Activated T-cell treated with anti-CD3 and anti-CD28 coated beads for 4 hours (primary cell): ENCODE measurements at places on chromosomes 6 and 20.

DNA sequence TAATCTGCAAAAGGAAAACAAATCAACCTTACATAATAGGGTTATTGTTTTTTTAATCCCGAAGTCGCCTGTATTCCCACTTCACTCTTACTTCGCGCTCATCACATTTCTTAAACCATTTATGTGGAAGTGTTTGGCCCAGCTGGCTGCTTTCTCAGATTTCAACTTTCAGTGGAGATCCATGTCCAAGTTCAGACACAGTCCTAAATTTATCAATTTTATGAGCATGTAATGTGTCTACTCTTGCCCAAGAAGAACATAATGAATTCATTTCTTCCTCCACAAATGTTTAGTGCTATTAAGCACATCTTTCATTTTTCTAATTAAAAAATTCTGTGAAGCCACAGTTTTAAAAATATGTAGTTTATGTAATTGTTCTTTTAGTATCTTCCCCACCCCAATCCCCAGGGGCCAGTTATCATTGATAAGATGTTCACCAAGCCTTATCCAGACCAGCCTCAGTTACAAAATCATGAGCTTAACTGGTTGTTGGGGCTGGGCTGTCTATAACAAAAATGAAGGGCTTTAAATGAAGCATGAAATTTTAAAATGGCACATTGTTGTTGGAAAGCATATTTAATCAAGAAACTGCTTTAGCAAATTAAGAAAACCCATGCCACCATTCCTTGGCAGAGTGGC lies 151.7 kb downstream of the UST start:
- no peak for DNase-seq

GRCh38 chr6:53066077-53066417 lies 843 bp downstream of the FBXO9 start:
- DNase-seq, result peak; percentile 4

DNA sequence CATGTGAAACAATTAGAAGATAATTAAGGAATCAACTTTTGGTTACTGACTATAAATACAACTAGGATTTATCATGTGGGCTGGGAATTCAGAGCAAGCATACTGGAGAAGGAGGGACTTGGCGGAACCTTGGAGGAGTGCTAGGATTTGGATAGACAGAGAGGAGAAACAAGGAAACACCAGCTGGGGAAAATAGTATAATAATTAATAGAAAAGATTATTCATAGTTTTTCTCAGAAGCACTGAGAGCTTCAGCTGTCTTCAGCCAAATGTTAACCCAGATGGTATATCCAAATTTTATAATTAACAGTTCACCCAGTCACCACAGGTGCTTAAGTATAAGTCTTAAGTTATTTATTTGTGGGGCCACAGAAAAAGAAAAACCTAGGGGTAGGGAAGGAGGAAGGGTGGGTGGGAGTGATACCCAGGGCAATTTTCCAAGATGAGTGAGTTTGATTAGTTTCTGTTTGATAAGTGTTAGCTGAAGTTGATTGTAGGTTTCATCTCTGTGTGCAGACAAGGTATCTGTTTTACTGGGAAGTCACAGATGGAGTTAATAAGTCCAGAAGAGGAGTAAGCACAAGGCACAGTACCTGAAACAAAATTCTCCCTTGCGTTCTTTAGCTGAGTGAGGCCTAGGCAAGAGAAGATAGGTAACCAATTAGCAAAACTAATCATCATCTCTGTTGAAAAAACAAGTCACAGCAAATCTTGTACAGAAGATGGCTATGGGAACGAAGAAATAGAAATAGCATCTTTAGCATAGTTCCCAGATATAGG lies 175.5 kb downstream of the TFAP2B start:
- DNase-seq, result no peak

DNA sequence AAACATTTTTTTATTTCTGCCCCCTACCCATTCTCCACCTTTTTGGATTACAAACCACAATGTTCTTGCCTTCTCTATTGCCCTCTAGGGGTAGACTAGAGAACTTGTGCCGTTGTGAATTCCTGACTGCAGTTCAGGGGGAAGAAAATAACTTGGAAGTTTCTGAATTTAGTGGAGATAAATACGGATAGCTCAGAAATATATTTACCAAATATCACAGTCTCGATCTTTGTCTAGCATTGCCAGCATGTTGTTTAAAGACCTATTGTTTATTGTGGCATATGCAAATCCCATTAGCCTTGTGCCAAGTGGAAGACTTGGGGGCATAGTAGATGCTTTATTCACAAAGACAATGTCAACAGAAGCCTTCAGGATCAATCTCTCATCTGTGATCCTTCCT lies 154.1 kb upstream of the MMS22L start:
- DNase-seq, result no peak

DNA sequence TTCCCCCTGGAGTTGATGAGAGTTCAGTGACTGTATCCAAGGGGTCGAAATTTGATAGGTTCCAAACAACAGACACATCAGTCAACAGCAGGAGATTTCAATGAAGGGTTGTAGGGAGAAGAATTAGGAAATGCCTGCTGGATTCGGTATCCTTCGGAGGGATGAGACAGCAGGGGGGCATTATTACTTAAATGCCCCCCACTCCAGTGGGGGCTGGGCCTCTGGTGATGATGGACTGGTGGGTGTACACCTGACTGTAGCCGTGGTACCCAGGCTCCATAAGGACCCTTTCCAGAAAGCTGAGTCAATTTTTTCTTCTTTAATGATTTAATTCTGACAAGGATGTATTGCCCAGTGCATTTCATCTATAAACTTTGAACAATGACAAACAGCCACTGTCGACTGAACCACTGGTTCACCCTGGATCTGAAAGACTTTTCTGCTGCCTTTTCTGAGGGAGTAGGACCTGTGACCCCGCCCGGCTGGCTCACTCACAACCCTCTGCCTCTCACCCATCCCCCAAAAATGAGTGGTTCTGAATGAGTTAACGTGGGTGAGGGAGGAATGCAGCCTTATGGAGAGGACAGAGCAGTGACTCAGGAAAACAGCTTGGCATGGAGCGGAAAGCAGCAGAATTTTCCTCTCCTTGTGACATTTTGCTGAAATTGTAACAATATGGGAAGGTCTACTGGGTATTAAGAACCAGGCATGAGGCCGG lies 41.0 kb downstream of the ZMYND8 start:
- DNase-seq, result no peak

DNA sequence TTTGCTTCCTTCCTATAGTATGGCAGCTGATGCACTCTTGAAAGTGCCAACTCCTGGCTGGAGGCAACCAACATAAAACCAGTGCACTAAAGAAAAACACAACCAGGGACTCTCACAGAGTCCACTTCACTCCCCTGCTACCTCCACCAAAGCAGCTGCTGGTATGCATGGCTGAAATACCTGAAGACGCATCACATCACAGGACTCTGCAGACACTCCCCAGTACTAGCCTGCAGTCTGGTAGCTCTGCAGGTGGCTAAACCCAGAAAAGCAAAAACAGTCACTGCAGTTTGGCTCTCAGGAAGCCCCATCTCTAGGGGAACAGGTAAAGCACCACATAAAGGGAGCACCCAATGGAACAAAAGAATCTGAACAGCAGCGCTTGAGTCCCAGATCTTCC lies 473.0 kb upstream of the SPTLC3 start:
- no peak for DNase-seq

DNA sequence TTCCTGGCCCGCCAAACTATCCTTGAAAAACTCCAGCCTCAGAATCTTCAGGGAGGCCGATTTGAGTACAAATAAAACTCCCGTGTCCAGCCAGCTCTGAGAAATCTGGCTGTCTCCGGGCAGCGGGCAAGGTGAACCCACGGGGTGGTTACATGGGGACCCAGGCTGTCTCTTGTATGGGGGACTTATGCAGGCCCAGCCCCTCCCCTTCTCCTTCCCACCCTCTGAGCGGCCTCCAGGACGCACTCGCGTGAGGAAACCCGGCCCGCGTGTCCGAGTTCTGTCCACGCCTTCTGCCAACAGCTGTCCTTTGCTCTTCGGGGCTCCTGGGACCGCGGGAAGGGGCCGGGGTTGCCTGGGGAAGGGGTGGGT lies 36.3 kb upstream of the BLCAP start:
- no peak for DNase-seq

DNA sequence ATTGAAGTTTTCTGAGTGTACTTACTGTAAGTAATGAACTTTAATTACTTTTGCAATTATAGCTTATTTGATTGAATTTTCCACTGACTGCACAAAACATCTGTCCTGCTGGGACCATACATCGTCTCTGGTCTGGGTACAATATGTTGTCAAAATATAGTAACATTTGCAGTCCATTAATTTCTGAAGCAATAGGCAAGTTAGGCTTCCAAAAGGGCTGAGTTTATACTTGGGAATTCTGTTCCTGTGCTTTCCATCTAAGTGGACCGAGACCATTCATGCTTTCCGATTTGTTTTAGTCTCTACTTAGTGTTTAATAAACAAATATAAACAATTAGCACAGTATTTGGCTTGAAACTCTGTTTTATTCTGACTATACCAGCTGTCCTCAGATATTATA lies 139.3 kb downstream of the RFPL4B start:
- DNase-seq, result no peak

DNA sequence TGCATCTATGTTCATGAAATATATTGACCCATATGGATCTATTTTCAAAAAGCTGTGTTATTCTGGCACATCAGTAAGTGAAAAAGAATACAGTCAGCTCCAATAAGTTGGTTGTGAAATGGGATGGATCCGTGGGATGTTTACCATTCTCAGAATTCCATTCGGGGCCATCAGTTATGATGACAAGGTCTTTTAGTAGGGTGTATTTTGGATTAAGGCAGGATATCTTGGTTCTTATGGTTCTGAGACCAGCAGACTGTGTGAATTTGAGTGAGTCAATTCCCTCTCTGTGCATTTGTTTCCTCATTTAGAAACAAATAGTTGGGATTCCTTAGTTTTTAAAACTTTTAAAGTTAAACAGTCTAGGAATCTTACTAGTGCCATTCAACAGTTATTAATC lies 287.4 kb downstream of the CD109 start:
- DNase-seq, result no peak

DNA sequence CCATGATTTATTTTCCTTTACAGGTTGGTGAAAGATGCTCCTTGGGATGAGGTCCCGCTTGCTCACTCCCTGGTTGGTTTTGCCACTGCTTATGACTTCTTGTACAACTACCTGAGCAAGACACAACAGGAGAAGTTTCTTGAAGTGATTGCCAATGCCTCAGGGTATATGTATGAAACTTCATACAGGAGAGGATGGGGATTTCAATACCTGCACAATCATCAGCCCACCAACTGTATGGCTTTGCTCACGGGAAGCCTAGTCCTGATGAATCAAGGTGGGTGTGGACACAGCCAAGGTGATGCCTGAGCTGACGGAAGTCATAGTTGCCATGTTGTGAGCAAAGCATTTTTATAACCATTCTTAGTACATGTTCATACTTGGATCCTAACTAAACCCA lies 34.6 kb upstream of the CALHM6 start:
- no peak for DNase-seq

- no peak for DNase-seq
Observed at GRCh38 chr6:84065693-84066290, 32.2 kb downstream of the MRAP2 start.

DNA sequence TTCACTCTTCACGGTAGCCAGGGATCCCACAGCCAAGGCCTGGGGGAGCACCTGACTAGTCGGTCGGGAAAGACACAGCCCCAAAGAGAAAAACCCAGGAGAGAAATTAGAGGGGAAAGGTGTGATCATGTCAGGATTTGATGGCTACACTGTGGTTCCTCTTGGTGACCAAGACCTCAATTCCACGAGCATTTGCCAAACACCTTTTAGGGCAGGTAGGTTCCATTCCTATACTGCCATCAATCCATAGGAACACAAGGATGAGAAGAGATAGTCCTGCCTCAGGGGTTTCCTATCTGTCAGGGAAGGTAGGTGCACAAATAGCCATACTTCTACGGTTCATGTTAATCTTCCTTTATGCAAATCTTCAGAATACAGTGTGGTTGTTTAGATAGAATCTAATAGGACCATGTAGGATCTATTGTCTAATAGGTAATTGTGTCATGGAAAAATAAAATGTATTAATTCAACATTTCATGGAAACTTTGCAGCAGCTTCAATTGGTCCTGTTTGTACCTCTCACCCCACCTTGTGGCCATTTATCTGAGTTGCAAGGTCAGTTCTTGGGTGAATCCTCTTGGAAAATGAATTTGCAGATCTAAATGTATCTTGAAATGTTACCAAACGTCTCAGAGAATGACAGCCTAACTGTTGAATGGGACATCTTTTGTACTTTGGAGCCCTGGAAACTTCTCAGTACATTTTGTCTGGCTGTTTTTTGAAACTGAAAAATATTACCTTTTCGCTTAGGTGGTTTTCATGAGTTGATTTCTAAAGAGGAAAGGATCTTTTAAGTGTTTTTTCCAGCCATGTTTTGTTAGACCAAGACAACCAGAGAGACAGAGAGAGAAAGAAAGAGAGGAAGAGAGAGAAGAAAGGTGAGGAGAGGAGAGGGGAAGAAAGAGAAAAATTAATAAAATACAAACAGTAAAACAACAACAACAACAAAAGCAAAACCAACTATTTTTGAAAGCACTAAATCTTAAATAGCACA lies 33.7 kb upstream of the IYD start:
- no peak for DNase-seq

DNA sequence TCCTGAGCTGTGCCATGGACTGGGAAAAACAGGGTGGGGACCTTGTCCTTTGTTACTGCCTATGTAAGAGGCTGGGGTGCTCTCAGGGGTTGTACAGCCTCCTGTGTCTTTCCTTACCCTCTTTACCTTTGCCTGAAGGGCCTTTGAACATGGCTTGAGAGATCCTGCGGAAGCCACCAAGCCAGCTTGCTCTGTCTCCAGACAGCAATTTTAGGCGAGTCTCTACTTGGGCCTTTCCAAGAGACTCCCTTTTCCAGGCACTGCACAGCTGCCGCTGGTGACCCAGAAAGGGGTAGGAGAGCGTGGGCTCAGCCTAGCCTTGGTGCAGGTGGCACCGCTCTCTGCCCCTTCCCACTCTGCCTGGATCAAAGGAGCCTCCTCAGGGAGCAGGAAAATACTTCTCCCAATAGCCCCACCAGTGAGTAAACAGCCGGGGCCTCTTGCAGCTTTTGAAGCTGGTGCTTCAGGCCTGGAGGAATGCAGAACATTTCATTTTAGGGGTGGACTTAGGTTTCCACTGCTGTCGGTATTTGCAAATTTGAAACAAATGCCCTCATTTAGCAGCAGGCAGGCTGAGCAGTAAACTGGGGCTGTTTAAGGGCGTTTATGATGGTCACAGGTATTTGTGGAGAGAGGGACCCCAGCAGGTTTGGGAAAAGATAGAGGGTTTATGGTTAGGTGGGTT lies 13.9 kb downstream of the PTK7 start:
- no peak for DNase-seq

GRCh38 chr20:38291966-38292365 lies 12.0 kb upstream of the BPI start:
- no peak for DNase-seq

DNA sequence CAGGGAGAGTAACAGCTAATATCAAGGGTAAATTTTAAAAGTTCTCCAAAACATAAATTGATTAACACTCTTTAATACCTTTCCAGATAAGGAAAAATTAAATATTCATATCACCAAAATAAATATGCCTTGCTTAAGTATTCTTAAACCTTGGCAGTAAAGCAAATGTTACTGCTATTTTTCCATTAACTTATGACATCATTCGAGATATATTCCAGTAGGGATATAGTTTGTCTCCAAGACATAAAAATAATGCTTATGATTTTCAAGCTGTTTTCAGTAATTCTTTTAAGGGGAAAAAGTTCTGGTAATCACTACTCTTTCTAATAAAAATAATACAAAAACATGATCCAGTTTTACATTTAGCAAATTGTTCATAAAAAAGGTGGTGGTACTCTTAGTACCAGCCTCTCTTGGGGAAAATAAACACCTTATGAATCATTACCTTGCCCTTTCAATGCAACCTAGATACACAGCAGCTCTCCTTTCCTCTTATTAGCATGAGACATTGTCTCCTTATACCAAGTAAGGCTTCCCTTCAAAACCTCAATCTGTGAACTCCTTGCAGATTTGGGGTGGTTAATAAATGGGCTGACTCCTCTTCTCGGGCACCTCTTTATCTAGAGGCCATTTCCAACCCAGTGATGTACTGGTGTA lies 31.5 kb upstream of the LTV1 start:
- no peak for DNase-seq
